ENCODE measurements at places on chromosomes 13 and 19.

- peak; percentile 2 for DNase-seq
Measured at GRCh38 chr19:33520844-33521479, 629 bp downstream of the PEPD start.

GRCh38 chr19:29367791-29368222, 154.9 kb upstream of the UQCRFS1 start:
- DNase-seq: no peak

DNA sequence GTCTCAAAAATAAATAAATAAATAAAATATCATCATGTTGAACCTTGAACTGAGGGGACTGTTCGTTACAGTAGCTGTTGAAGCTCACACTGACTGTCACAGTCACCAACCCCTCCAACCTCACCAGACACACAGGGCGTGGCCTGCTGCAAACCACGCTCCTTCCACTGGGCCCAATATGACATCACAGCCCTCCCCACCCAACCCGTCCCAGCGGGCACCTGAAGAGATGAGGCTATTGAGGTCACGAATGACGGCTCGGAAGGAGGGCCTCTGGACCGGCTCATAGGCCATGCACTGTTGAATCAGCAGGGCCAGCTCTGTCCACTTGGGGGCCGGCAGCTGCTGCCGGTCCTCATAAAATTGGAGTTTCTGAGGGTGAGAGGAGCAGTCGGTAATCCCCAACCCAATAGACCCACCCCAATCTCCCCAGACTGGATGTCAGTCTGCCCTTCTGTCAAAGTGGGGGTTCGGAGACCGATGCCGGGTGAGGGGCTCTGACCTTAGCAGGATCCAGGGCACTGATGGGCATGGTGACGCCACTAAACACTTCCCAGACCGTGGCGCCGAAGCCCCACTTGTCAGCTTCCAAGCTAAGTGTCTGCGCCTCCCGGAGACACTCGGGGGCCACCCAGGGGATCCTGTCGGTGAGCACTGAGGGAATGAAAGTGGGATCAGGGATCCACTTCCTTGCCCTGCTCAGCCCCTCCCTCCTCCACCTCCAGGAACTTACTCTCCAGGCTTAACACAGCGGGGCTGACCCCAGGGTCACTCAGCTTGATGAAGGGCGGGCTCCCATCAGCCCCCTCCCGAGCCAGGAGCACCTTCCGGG, 13.2 kb downstream of the JAK3 start:
- DNase-seq: no peak

- no peak for DNase-seq
Measured at GRCh38 chr13:110329798-110330461, 22.8 kb downstream of the COL4A2 start.

GRCh38 chr19:1168572-1169410, 5.3 kb downstream of the SBNO2 start:
- peak; percentile 91 for DNase-seq

Measured in mesenchymal stem cell (in vitro differentiated cells and primary cell).